Caudate nucleus (tissue), 63 donors: ENCODE measurements at places on chromosomes 6 and 20.

DNA sequence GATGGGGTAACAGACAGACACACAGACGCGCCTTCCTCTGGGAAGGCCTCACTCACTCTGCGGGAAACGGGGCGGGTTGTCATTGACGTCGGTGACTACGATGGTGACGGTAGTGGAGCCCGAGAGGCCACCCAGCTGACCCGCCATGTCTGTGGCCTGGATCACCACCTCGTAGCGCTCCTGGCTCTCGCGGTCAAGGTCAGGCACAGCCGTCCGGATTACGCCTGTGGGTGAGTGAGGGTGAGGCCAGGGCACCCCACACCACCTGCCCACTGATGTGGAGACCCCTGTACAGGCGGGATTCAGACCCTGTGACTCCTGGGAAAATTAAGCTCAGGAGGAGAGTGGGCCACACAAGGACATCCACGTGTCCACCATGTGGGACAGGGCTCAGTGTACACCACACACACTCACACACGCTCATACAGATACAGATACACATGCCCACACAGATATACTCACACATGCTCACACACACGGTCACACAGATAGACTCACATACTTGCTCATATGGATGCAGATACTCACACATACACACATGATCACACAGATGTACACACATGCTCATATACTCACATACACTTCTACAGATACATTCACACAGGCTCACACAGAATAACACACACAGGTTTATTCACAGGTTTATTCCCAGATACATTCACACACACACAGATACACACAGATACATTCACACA is 91.4 kb downstream of the CDH22 start:
- DNase-seq, result no peak

GRCh38 chr6:136600818-136601217 is 50.6 kb upstream of the MAP7 start:
- DNase-seq, result no peak

DNA sequence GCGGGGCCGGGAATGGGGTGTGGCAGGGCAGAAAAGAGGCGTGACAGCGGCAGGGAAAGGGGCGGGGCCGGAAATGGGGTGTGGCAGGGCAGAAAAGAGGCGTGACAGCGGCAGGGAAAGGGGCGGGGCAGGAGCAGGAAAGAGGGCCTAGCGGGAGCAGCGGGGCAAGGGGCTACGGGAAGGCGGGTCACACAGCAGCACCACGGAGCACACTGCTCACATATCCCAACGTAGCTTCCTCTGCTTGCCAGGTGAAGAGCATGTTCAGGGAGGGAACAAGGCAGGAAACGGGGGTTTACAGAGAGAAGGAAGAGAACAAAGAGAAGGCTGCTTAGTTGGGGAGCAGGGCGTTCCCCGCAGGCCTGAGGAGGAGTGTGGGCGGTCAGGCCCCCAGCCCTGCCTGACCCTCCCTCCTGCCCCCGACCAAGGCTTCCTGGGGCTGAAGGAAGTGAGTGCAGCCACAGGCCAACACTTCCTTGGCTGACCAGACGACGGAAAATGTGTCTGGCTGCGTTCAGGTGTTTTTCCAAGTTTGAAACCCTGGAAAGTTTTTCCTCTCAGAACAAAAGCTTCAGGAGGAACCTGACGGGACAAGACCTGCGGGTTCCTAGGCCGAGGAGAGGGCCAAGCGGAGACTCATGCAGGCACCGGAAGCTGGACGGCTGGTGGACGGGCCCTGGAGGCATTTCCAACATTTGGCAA is 13.8 kb downstream of the UCKL1 start:
- DNase-seq, result peak; percentile 63

DNA sequence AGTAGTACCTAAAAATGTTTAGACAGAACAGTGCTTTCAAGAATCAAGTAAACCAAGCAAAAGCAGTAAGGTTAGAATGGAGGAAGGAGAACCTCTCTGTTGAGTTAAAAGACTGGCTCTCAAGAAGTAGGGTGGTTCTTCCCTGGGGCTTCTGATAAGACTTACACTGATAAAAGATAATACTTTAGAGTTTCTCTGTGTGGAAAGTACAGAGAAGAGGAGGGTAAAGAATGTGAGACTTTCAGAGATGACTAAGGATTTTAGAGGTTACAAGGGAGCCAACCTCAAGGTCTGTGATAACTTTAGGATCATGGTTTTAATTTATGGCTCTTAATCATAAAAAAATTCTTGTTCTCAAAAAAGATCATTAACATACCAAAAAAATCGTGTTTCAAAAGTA is 30.9 kb upstream of the ALDH8A1 start:
- no peak for DNase-seq

DNA sequence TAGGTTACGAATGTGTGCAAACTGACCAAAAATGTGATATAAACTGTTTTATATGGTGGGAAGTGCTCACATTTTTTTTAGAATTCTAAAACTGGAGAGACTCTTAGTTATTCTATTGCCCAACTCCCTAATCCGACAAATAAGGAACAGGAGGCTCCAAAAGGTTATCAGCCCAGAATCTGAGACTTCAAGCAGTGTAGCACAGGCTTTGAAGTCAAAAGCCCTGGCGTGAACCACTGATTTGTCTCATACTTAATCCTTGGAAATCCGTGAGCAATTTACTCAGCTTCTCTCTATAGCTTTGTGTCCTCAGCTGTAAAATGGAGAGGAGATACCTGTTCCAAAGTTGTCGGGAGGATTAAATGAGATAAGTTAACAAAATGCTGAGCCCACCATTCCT is 368.8 kb upstream of the SASH1 start:
- no peak for DNase-seq

GRCh38 chr6:41155132-41155805 is 1.1 kb upstream of the TREML1 start:
- DNase-seq, result no peak

GRCh38 chr6:128860782-128861181 is 22.2 kb upstream of the LAMA2 start:
- no peak for DNase-seq

DNA sequence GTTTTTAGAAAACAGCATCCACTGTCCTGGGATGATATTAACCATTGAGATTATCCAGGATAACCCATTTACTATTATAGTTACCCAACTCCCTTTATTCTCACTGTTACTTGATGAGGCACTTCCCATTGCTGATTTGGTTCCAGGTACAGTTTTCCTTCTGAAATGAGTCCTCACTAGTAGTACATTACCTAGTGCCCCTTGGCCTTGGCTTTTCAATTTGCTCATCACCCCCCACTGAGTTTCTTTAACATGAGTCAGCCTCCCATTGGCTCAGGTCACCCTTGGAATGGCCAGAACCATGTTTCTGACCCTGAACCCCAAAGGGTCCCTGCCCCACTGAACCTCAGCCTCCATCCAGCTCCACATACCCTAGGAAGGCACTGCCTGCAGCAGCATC is 28.4 kb downstream of the MDGA1 start:
- no peak for DNase-seq

- no peak for DNase-seq
Measured at GRCh38 chr20:56949318-56949717, 317.1 kb downstream of the BMP7 start.

GRCh38 chr6:152769159-152769558 is 18.6 kb downstream of the VIP start:
- DNase-seq, result no peak

- DNase-seq, result no peak
Measured at GRCh38 chr6:136524339-136524935, 25.8 kb downstream of the MAP7 start.

DNA sequence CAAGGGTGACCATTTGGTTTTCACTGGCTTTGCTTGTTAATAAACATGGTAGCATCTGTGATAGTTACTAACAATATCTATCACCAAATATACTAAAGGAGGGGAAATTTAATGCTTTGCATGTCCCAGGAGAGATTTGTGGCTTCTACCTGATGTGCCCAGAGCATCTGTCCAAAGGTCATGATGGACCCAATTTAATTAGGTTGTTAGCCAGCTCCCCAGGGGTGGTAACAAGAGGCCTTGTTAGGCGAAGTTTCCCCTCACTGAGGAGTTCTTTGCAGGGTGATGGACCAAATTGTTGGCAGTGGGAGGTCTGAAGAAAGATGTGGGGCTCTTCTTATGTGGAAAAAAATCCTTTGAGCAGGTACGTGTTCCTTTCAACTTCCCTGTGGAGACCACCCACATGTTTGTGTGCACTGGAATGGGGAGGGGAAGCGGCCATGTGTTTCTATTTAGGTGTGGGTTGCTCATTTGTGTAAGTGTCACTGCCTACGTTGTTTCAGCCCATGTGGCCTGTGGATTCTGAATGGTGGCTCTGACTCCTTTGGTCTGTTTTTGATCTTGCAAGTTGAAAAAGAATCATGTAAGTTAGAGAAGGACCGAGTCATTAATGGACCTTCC is 137.6 kb downstream of the CLIC5 start:
- DNase-seq, result no peak

- no peak for DNase-seq
Measured at GRCh38 chr20:20578838-20579237, 133.6 kb downstream of the RALGAPA2 start.

GRCh38 chr6:149336609-149336928 is 19.1 kb downstream of the TAB2 start:
- DNase-seq, result no peak

DNA sequence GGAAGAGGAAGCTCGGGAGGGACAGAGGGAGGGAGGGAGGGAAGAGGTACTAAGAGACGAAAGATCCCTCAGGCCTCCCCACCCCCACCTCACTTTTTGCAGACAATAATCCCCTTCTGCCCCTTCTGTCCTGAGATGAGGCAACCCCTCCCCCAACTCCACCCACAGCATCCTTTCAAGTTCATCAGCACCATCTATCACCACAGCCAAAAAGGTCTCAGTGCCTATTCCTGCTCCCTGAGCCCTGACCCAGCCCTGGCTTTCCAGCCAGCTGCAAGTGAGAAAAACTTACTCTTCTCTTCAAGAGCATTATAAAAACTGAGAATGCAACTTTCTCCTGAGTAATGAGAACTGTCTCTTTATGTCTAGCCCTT is 133.2 kb upstream of the LRFN2 start:
- no peak for DNase-seq

- no peak for DNase-seq
Measured at GRCh38 chr6:133502441-133503335, 261.5 kb downstream of the EYA4 start.

DNA sequence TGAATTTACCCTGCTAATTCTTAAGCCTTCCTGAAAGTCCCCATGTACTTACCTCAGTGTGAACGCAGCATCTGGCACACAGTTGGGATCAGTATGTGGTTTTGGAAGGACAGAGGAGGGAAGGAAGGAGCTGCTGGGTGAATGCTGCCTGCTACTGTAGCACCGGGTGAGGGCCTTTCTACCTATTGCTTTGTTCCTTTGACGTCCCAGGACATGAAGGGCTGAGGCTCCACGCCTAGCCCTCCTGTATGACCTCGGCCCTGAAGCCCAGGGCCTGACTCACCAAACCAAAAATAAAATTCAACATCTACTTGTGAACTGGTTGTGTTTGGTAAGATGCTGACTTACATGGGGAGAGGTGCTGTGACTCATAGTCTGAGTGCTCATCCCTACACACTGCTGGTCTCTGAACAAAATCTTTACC is 51.1 kb downstream of the ARID1B start:
- no peak for DNase-seq

DNA sequence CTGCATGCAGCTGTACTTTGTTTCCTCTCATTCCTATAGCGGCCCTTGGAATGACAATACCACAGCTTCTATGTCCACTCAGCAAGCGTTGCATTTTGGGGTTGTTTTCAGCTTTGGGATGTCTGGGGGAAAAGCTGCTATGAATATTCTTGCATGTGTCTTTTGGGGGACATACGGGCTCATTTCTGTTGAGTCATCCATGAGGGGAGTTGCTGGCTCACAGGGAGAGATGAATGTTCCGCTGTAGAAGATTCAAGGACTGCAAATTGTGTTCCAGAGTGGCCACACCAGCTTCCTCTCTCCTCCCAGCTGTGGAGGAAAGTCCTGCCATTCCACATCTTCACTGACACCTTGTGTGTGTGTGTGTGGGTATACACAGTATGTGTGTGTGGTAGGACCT is 43.3 kb downstream of the TGM2 start:
- DNase-seq, result no peak

DNA sequence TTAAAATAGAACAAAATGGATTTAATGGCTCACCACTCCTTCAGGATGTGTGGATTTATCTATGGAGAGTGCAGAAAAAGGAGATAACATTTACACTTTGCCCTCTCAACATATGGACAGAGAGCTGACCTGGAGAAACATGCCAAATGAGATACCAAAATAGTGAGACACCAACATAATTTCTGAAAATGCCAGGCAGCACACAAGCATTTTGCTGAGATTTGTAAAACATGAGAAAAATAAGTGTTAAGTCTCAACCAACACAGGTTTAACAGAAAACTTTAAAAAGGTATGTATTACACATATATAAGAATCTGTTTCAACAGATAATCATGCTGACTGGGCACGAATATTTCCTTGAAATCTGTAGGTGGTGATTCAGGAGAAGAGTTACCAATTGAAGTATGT is 145.2 kb downstream of the REV3L start:
- no peak for DNase-seq
